ENCODE measurements at places on chromosomes 5 and 9. TPM values are rescaled to one million over a fixed set of nuclear protein-coding genes. Genes with fewer than 3 reads are reported as not detected.

The PLAC8L1 gene
- total RNA-seq = not detected

The AGXT2 gene
- total RNA-seq = not detected

The WDR38 gene
- not detected for total RNA-seq

The ARID3C gene
- not detected for total RNA-seq

The SPINK1 gene
- total RNA-seq = not detected

The GPR150 gene
- total RNA-seq = not detected

The FOXD1 gene
- total RNA-seq = not detected
